ENCODE measurements at places on chromosomes 5 and 9.
A peak's percentile ranks its signal among the peaks of the same experiment; 100 is the strongest.

GRCh38 chr5:117210796-117211195 lies 636.2 kb upstream of the SEMA6A start:
- DNase-seq: no peak

- no peak for DNase-seq
Observed at GRCh38 chr5:132354381-132355139, 14.9 kb upstream of the SLC22A5 start.

DNA sequence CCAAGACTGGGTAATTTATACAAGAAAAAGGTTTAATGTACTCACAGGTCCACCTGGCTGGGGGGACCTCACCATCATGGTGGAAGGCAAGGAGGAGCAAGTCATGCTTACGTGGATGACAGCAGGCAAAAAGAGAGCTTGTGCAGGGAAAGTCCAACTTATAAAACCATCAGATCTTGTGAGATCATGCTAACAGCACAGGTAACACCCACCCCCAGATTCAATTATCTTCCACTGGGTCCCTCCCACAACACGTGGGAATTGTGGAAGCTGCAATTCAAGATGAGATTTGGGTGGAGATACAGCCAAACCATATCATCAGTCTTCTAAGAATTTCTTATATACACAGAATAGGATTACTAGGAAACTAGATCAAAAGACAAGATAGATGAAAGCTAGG lies 555.6 kb downstream of the PRR16 start:
- no peak for DNase-seq

DNA sequence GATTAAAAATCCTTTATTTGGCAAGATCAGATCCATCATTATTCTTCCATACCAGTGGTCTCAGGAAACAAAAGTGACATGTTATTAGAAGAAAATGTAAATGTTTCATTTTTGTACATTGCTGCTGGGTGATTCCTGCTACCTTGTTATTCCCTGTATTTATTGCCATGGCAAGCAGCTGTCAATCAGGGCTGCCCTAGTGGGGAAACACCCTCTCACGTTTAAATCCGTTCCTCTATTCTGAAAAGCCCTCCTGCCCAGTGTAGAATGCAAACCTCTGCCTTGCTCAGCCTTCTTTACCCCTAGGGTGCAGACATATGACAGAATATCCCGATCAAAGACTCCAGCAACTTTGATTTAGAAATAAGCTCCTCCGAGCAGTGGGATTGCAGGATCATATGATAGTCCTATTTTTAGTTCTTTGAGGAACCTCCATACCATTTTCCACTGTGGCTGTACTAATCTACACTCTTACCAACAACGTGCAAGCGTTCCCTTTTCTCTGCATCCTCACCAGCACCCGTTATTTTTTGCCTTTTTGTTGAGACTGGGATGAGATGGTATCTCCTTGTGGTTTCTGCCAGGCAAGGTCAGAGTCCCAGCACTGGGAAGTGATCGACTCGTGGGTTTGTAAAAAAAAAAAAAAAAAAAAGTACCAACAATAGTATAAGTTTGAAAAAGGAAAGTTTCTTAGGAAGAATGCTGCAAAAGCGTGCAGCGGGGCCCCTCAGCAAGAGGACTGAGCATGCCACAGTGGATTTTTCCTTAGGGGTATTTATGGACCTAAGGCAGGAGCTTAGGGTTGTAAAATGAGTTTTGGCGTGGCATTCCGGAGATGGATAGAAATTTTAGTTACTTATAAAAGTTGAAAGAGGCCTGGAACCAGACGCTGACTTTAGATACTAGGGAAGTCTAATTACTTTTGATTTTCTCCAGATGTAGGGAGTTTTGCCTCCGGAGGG lies 66.7 kb downstream of the HRH2 start:
- DNase-seq: no peak

DNA sequence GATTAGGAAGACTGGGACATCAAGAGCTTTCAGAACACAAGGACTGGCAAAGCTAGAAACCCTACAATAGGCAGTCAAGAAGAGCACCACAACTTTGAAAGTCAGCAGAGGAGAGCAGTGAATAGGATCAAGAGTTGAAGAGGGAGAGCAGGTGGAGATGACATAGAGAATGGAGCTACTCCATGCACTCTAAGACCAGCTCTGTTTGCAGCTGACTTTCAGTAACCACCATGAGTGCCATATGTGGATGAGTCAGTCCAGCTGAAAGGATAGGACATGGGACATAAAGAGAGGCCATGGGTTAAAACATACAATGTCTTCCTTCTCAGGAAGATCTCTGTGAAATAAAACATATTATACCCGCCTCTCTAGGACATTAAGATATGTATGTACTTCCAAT lies 289.1 kb upstream of the KLF4 start:
- no peak for DNase-seq

DNA sequence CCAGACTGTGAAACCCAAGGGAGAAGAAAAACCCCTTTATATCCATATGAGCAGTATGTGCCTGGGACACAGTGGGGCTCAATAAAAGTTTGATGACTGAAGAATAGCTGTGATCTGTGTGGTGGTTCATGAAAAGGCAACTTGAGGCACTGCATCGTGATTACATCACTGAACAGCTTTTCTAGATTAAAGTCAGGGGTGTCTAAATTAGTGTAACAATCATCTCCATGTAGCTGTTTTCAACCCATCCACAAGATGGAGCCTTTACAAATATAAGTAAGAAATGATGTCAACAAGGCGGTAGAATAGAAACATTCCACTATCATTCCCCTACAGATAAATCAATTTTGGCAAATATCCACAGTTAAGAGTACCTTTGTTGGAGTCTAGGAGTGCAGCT lies 55.5 kb downstream of the PRRC1 start:
- DNase-seq: no peak

GRCh38 chr9:20754556-20754955 lies 70.5 kb downstream of the FOCAD start:
- no peak for DNase-seq

DNA sequence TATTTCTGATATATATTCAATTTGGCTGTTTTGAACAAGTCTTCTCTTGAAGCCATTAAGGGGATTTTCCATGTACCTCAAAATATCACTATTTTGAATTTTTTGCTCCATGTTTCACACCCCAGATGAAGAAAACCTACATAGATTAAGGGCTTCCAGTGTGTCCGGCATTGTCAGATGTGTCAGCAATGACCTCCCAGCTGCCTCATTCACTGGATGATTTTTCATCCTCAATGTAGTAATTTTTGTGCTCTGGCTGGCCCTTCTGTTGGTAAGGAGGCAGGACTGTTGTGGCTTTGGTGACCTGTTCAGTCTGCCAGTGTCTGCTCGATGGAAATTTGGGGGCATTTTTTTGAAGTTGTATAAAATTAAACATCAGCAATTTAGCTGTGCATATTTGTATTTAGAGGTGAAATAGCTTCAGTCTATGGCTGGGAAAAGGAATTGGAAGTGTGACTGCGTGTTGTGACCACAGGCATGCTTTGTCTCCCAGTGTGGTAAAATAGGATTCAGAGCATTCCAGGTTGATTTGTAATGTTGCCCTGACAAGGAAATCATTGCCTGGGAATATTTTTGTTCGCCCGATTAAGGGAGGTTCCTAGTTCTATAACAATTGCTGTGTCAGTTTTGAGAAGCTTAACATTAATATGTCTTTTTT lies 312.4 kb downstream of the ARHGEF28 start:
- DNase-seq: no peak

DNA sequence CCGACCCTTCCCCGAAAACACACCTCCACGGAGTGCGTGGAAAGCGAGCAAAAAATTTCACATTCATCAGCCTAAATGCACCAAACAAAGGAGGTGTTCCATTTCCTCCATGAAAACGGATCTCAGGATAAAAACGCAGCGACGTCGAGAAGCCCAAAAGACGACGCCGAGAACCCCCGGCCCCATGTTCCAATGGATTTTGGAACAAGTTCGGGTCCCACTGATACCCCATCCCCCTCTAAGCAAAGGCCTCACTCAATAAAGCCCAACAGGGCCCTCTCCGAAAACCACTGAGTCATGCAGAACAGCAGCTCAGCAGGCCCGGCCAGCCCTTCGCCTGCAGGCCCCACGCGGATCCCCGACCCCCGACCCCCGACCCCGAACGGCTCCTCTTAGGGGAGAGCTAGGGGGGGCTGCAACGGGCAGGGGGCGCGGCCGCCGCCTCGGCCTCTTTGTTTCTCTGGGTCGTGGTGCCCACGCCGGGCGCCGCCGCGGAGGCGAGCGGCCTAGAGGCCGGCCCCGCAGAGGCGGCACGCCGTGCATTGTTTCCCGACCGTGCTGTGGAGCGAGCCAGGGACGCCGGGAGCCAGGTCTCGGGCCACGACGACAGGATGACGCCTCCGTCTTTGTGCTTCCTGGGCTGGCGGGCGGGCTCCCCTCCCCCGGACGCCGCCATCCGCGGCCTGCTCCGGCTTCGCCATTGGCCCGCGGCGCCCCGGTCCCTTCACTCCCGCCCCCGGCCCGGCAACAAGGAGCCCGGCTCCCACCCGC lies 915 bp downstream of the ZFAND5 start:
- DNase-seq: peak; percentile 60

GRCh38 chr5:36450229-36451014 lies 148.7 kb upstream of the RANBP3L start:
- no peak for DNase-seq

GRCh38 chr5:148645527-148645926 lies 8.8 kb downstream of the HTR4 start:
- DNase-seq: no peak

DNA sequence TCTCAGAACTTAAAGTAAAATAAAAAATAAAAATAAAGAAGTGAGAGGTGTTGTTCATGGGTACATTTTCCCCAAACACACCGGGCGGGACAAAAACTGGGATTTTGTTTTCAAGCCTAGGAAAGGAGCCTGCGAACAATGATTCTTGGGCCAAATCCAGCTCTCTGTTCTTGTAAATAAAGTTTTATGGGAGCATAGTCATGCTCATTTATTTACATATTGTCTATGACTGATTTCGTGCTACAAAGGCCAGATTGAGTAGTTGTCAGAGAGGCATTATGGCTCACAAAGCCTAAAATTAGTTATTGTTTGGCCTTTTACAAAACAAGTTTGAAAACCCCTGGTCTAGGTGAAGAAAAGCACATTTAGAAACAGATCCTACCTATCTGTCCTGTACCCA lies 821.0 kb upstream of the GRAMD2B start:
- no peak for DNase-seq

GRCh38 chr9:77999231-77999631 lies 32.4 kb downstream of the GNAQ start:
- no peak for DNase-seq

Measured in effector memory CD8-positive, alpha-beta T cell (primary cell).